ENCODE measurements at places on chromosomes 7 and 10.

DNA sequence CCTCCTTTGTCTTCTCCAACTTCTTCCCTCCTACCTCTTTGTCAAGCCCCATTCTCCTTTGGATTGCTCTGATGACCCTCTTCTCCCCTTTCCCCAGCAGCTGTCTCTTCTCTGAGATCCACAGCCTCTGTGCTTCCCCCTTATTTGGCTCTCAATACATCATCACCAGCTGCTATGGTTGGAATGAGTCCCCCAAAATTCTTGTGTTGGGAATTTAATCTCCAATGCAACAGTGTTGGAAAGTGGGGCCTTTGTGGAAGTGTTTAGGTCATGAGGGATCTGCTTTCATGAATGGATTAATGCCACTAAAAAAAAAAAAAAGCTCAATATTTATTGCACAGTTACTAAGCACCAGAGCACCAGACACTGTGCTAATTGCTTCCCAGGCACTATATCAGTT lies 39.2 kb upstream of the FRMD4A start:
- DNase-seq, result no peak

DNA sequence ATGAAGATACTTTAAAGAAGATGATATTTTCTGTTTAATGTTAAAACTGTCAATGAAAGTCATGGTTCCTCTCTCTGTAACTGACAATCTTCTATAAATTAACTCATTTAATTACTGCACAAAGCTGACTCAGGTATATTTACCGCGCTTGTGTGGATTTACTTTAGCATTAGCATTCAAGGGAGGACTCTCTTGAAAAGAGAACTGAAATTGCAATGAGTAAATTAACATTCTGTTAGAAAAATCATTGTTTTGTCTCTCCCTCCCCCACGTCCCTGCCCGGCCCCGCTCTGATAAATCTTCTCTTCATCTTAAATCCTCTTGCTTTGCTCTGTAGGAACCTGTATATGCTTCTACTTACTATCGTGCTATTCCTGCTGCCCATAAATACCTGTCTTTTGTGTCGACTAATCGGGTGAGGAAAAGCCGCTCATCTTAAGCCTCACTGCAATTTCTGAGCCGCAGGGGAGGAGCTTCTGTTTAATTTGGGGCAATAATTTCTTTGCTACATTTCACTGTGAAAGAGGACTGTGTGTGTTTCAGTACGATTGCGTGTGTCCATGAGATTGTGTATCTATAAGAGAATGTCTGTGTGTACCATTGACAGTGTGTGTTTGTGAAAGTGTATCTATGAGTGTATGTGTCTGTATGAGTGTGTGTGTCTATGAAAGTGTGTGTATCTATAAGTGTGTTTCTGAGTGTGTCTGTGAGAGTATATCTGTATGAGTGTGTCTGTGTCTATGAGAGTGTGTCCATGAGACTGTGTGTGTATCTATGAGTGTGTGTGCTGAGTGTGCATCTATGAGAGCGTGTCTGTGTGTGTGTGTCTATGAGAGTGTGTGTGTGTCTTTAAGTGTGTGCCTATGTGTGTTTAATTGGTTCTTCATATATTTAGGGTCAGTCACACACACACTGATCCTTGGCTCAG lies 46.5 kb upstream of the LYZL2 start:
- no peak for DNase-seq

DNA sequence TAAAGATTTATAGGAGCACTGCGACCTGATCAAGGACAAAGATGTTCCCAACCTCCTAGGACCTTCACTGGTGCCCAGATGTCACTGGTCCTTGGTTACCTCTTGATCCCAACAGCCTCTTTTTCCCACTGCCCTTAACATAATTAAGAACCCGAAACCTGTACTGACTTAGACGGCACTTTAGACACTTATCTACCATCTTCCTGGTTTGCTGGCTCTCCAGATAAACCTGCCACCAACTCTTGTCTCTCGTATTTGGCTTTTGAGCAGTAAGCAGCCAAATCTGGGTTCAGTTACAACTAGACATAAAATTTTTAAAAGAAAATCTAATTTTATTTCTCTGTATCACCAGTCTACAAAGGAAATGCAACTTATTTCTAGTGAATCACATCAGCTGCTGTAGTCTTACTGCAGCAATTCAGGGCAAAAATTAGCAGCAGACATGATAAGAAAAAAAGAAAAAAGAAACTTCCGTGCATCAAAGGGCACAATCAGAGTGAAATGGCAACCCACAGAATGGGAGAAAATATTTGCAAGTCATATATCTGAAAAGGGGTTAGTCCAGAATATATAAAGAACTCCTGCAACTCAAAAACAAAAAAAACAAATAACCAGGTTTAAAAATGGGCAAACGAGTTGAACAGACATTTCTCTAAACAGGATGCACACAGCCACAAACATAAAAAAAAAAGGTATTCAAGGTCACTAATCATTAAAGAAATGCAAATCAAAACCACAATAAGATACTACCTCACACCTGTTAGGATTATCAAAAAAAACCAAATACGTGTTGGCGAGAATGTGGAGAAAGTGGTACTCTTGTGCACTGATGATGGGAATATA lies 9.4 kb downstream of the ASB13 start:
- no peak for DNase-seq

GRCh38 chr7:80725181-80725611 lies 86.8 kb downstream of the CD36 start:
- DNase-seq, result no peak

DNA sequence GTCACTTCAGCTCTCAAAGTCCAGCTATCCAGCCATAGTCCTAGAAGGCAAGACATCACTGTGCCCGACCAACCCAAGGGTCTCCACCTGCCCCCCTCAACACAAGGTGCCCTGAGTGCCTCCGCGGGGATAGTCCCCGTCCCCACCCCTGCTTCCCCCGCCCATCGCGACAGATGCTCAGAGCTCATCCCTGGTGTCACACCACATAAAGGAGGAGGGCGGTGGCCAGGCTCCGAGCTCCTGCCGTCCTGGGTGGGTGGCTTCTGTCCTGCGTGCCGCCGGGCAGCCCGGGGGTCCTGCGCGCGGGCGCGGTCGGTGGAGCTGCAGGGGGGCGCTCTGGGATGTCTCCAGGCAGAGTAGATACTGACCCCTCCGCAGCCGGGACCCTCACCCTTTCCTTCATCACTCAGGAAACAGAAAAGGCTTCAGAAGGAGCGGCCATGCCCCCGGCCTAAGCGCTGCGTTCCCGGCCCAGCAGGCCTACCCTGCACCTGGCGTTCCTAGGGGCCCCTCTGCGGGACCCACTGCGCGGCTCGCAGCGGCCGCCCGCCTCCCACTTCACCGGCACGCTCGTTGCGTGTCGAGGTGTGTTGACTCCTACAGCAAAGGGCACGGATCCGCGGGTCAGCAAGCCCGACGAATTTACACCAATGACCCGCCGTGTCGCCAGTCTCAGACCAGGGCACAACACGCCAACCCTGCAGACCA lies 53.4 kb downstream of the ALOX5 start:
- DNase-seq, result no peak

DNA sequence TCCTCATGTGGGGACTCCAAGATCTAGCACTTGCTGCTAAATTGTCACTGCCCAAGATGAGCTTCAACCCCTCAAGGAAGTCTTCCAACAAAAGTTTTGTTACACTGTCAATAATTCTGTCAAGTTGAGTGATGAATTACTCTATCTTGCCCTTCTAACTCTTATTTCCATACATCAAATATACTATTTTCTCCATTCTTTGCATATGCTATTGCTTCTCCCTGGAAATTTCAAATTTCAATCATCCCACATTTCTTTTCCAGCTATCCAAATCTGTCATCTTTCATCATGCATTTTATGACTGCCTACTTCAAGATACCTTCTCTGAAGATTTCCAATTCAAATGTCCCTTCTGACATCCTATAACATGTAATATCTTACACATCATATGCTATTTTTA lies 175.2 kb upstream of the KCND2 start:
- no peak for DNase-seq

- no peak for DNase-seq
Measured at GRCh38 chr7:105896407-105896911, 20.1 kb upstream of the ATXN7L1 start.

GRCh38 chr7:112395411-112395810 lies 54.8 kb upstream of the IFRD1 start:
- DNase-seq, result no peak

DNA sequence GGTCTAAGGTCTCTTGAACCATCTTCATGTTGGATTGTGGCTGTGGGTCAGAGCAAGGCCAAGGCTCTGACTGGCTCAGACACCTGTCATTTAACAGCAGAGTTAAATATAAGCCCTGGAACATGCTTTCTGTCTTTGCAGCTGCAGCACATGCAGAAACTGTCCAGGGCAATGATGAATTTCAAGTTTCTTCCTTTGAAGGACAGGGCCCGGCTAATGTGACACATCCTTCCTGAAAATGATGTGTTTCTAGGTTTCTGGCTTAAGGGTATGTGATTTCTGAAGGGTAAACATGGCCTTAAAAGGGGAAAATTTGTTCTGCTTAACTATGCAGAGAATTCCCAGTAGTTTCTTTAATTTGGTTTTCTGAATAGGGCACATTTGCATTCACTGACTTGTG lies 34.0 kb upstream of the SLC35B4 start:
- DNase-seq, result no peak

- no peak for DNase-seq
Measured at GRCh38 chr10:3865565-3865964, 80.6 kb upstream of the KLF6 start.

- no peak for DNase-seq
Measured at GRCh38 chr10:69290993-69291392, 12.7 kb downstream of the HK1 start.

GRCh38 chr7:150450491-150451001 lies at the start of gene GIMAP8:
Gene GIMAP8, plus strand, starts transcription at chr7:150450630. Its CDS starts 16,069 bp downstream, at chr7:150466699.
- no peak for DNase-seq

DNA sequence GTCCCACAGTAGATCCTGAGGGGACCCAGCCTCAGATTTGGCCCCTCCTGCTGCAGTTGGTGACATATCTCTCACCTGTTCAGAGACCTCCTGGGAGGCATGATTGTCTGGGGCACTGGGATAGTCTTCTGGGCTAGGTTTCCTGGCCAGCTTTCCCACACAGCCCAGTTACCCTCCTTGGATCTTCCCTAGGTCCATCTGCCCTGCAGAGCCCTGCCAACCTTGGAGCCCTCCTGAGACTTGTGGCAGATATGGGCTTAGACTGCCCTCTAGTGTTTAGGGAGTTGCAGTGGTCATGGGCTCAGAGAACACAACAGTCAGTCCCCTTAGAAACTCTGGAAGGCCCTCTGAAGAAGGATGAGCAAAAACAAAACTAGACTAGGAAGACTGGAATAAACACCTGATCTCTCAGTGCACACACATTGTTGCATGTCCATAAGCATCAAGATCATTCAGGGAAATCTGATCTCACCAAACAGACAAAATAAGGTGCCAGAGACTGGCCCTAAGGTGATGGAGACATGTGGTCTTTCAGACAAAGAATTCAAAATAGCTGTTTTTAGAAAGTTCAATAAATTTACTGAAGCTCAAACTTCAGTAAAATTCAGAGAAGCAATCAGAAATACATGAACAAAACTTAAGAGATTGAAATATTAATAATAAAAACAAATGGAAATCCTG lies 324.6 kb downstream of the ATRNL1 start:
- DNase-seq, result peak; percentile 35

DNA sequence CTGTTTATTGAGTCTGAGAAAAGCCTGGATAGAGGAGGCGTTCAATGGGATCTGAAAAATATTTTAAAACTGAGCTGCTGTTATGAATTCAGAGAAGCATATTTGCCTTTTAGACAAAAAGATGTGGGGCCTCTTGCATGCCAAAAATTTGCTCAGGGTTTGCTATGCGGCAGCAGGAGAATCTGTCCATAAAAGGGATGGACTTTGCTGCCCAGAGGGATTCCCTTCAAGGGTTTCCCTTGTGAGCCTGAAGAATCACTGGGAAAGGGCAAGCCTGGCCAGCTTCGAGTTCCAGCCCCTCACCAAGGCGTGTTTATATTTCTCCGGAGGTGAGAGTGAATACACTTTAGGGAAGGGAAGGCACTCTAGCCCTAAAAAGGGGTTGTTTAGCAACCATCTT lies 55.5 kb upstream of the CALD1 start:
- no peak for DNase-seq

DNA sequence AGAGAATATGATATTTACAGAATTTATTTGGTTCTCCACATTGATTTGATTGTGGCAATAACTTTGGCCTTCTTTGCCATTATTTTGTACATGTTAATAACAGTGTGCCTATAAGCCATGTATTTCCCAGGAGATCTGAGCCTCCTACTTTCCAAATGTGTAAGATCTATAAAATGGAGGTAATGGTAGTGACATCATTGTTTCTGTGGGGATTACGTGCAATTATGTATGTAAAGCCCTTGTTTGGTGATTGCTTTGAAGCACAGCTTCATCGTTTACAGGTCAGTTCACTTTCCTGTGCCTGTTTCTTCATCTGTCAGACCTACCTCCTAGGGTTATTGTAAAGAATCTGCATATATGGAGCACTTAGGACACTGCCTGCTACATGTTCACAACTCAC lies 17.3 kb downstream of the YAE1 start:
- DNase-seq, result no peak

DNA sequence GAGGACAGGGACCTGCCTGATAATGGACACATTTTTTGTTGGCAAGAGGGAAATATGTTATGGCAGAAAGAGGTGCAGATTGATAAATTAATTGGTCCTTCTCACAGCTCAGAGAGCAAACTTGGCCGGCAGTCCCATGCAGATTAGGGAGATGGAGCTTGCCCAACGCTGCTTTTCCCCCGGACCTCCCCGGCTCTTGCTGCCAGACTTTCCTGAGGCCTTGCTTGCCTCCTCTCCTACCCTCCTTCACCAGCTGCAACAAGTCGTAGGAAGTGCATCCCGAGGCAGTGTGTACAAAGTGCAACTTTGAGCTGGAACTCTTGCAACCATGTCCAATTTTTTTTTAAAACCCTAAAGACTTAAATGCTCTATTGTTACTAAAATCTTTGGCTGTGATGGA lies 215.5 kb downstream of the LRMDA start:
- DNase-seq, result no peak

DNA sequence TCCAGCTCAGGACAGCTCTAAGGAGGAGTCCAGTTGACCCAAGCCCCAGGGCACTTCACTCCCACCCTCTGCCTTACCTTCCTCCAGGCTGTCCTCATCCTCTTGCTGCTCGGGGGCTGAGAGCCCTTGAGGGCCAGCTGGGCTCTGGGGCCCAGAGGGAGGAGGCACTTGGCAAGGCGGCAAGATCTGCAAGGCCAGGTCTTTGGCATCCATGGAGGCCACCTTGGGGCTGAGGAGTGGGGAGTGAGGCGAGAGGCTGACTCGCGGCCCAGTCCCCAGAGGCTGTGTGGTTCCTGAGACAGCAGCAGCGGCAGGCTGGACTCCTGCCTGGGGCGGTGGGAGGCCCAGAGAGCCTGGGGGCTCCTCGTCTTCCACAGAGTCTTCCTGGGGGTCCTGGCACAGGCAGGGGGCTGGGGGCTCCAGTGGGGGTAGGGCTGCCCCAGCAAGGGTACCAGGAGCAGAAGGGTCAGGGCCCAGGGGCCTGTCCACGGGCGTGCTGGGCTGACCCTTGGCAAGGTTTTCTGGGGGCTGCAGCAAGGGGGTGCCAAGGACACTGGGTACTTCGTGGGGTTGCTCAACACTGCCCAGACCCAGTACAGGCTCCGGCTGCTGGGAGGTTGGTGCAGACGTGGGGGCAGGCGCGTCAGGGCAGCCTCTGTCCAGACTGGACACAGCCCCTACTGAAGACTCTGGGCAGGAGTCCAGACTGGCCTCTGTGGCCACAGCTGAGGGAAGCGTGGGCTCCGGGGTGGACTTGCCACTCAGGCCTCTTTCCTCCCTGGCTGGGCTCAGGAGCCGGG lies 6.5 kb downstream of the NACAD start:
- no peak for DNase-seq

GRCh38 chr7:129655811-129656210 lies 44.3 kb downstream of the NRF1 start:
- no peak for DNase-seq
